A673 (cell line): ENCODE measurements at places on chromosomes 2 and 18. TPM values are rescaled to one million over a fixed set of nuclear protein-coding genes. Genes with fewer than 3 reads are reported as not detected.
A peak's percentile ranks its signal among the peaks of the same experiment; 100 is the strongest.

GRCh38 chr18:48923746-48924629 lies 26.8 kb downstream of the SMAD7 start:
- H3K4me3 ChIP-seq: no peak overlapping the region
- H3K27me3 ChIP-seq: no peaks in the 10 kb centered on the region
- DNase-seq: peak; percentile 63
- peak overlapping the region; percentile 84 for H3K27ac ChIP-seq
- peaks cover 9% of the 10 kb centered on the region for H3K36me3 ChIP-seq

- H3K36me3 ChIP-seq: peaks cover 85% of the 10 kb centered on the region
- H3K27ac ChIP-seq: no peak overlapping the region
- H3K4me1 ChIP-seq: no peaks in the 10 kb centered on the region
- DNase-seq: no peak
- H3K4me3 ChIP-seq: no peak overlapping the region
- no peaks in the 10 kb centered on the region for H3K27me3 ChIP-seq
Measured at GRCh38 chr18:57657542-57657941, 35.9 kb upstream of the NARS1 start.

CPSF3 gene
- total RNA-seq: 86.8 and 87.2 TPM in 2 replicates

DNA sequence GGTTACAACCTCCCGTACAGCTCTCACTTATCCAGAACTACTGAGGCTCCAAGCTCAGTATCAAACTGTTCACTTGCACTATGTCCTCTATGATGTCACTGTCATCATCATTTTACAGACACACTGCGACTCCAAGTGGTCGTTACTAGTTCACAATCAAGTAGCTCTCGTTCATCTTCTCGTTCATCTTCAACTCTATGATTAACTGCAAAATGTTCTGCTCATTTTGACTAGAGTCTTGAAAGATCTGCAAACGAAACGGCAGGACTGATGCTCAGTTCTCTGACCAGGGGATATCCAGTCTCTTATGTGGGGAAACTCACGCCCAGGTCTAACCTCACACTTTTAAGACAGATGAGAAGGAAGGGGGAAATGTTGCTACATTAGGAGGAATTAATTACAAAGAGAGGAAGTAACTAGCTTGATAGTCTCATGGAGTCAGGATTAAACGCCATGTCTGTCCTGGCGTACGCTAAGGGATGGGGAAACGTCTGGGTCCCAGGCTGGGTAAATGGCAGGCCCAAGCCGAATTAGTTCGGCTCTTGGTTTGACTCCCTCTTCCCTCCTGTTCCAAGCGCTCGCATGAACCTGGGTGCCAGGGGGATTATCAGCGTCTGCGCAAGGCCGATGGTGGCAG lies 794 bp upstream of the CHCHD5 start:
- peak overlapping the region; percentile 59 for H3K4me3 ChIP-seq
- H3K36me3 ChIP-seq: peaks cover 6% of the 10 kb centered on the region

- H3K27ac ChIP-seq: no peak overlapping the region
- no peak for DNase-seq
- H3K4me3 ChIP-seq: no peak overlapping the region
- H3K4me1 ChIP-seq: no peaks in the 10 kb centered on the region
Measured at GRCh38 chr18:9531791-9532410, 56.6 kb downstream of the RALBP1 start.

DNA sequence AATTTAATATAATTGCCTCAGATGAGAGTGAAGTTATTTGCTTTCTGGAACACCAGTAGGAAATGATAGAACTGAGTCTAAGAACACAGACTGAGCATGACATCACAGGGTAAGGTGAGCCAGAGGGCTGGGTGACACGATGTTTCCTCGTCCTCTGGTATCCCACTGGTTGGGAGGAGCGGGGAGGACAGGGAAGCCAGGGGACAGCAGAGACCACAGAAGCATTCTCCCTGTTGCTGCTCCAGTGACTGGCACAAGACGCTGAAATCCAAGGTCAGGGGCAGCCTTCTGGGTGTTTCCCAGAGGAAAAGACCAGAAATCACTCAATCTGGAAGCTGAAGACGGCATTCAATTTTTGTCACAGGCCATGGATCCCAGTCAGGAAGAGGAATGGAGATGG lies 363.4 kb upstream of the SOX11 start:
- no peak overlapping the region for H3K4me3 ChIP-seq
- DNase-seq: no peak
- no peaks in the 10 kb centered on the region for H3K4me1 ChIP-seq
- H3K36me3 ChIP-seq: no peaks in the 10 kb centered on the region
- no peaks in the 10 kb centered on the region for H3K27me3 ChIP-seq
- H3K27ac ChIP-seq: no peak overlapping the region

REEP1 gene
- 3.6 and 4.8 TPM in 2 replicates for total RNA-seq

GRCh38 chr18:39319141-39319540 lies 1753.5 kb upstream of the CELF4 start:
- no peak overlapping the region for H3K27ac ChIP-seq
- H3K4me1 ChIP-seq: peaks cover 8% of the 10 kb centered on the region
- H3K4me3 ChIP-seq: no peak overlapping the region
- H3K36me3 ChIP-seq: no peaks in the 10 kb centered on the region

DNA sequence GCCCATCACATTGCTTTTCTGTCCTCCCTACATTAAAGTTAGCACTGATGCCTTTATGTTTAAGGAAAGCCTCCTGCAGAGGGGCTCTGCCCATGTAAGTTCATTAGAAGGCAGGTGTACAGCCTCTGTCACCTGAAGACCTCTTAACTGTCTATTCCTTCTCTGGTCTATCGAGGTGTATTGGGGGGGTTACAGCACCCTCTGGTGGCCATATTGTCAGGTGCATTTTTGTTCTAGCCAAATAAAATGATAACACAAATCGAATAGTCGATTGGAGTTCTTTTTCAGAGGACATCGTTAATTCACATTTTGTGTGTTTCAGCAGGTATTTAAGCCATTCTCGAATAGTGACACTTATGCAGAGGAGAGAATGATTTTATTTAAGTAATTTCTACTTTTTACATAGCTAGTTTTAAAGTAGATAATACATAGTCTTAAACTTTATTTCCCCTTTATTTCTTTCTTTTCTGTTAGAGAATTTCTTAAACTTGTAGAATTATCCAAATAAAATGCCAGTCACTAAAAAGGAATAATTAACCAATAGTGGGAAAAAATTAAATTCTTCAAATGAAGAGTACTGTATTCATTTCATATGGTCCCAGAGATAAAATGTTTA lies 136.8 kb downstream of the NEDD4L start:
- no peaks in the 10 kb centered on the region for H3K36me3 ChIP-seq
- no peaks in the 10 kb centered on the region for H3K27me3 ChIP-seq
- no peak overlapping the region for H3K27ac ChIP-seq
- no peaks in the 10 kb centered on the region for H3K4me1 ChIP-seq
- no peak overlapping the region for H3K4me3 ChIP-seq
- peak; percentile 54 for DNase-seq

RAMP1 gene
- 22.0 and 24.8 TPM in 2 replicates for total RNA-seq

CELF4 gene
- total RNA-seq: not detected in 2 replicates

DNA sequence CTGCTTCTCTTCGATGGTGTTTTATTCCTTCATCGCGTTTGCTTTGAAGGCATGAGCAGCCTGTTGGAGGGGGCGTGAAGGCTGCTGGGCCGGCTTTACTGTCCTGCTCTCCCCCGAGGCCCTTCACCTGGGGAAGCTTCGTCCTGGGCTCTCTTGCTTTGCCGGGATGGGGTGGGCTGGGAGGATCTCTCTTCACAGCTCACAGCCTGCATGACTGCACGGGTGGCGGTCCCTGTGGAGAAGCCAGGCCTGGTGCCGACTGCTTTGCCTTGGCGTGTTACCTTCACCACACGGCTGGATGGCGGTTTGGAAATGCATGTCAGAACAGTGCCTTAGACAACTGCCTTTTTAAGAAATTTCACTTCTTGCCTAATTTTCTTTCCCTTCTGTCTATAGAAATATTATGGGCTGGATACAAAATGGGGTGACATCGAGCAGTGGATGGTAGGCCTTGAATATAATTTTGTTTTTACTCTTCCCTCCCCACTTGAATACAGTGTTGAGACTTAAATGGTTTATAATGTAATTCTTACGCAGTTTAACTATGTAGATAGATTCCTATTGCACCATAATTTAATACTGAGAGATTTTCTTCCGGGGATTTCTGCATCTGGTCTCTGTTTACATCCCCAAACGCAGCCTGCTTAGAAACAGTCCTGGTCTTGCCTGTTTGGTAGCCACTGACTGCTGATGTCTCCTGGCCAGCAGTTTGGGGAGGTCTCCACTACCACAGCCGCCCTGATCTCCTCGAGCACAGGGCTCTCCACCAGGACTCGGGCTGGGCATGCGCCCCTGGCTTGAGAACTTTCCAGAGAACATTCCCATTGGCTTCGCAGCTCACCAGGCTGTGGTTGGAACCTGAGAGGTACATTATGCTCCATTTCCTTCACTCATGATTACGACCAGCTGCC lies 81.0 kb upstream of the RBM44 start:
- H3K36me3 ChIP-seq: no peaks in the 10 kb centered on the region
- DNase-seq: no peak
- no peak overlapping the region for H3K4me3 ChIP-seq
- H3K27ac ChIP-seq: no peak overlapping the region
